ENCODE measurements at places on chromosomes 4 and X.
A peak's percentile ranks its signal among the peaks of the same experiment; 100 is the strongest.

- no peak for DNase-seq
Measured at GRCh38 chrX:133335027-133335426, 80.3 kb downstream of the GPC4 start.

- no peak for DNase-seq
Measured at GRCh38 chrX:56766554-56767347, 37.7 kb downstream of the NBDY start.

DNA sequence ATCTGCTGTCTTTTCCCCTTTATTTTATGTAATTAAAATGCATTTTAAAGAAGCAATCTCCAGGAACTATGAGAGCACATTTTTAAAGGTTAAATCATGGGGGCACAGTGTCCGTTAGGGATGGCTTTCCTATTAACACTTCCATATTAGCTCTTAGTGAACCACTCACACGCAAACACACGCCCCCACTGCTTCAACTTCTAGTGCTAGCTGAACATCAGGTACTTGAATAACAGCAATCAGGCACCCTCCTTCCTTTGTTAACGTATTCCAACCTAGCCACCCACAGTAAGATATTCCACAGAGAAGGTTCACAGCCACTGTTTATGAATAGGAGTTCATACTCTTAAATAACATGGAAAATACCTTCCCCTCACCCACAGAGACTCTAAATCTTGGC lies 9.3 kb downstream of the TMEM255A start:
- DNase-seq = no peak

DNA sequence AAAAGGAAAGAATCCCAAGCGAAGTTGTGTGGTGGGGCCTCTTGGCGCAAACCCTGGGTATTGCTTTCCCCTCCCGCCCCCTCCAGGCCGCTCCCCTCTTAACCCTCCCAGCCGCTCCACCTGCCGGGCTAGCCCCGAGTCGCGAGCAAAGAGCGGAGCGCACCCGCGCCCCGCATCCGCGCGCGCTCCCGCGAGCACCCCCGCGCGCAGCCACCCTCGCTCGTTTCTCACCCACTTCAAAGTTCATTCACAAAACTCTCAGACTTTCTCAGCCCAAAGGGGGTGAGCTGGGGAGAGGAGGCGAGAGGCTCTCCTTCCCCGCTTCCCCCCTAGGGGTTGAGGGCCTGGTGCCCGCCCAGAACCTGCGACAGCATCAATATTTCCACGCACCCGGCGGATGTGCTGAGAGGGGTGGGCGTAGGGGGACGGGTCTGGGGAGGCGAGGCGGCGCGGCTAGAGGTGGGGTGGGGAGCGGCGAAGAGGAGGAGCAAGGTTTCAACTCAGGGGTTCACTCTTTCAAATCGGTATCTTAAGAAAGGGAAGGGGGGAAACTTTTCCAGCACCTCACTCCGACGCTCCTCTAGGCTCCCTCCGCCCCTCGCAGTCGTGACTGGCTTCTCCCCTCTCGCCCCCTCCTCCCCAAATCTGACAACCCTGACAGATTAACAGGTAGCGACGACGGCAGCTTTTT lies 1.8 kb downstream of the MAML3 start:
- peak; percentile 70 for DNase-seq

GRCh38 chr4:156113138-156113765 lies 159.6 kb upstream of the CTSO start:
- DNase-seq = no peak

GRCh38 chrX:46599051-46599560 lies 25.5 kb downstream of the CHST7 start:
- DNase-seq = no peak

DNA sequence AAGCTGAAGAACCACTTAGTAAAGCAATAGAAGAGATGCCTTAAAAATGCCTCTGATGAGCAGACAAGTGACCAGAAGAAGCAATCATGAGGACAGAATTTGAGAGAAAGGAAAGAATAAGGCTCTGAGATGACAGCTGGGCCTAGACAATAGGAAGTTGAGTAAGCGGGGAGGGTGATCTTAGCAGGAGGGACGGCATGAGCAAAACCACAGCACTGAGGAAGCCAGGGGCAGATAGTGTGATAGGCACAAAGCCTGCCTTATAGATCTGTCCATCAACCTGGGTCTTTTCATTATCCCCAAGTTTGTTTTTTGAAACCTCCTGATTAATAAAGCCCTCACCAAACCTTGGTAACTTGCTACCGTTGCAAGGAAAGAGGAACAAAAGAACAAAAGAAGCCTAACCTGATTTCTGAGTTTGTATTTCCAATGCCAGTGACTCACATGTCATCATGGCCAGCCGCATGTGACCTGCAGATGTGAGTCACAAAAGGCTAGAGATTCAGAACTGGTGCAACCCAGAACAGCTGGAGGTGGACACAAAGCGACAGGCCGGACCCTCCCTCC lies 55.7 kb upstream of the PPARGC1A start:
- no peak for DNase-seq

DNA sequence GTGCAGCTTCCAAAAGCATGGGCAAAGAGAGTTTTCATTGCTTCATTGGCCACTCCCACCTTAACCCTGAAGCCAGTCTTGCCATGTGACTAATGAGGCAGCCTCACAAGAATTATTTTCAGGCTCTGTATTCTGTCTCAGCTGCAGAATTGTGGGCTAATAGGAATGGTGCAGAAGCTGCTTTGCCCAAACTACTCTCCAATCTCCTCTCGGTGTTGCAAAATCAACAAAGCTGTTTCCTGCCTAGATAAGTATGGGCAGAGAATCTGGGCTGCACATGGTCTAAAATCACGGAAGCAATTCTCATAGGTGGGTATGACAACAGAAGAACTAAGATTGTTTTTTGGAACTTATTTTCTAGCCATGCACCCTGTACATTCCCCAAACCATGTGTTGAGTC lies 31.4 kb downstream of the PPP1R2C start:
- DNase-seq = no peak

- no peak for DNase-seq
Measured at GRCh38 chr4:147683188-147683591, 773 bp downstream of the PRMT9 start.

DNA sequence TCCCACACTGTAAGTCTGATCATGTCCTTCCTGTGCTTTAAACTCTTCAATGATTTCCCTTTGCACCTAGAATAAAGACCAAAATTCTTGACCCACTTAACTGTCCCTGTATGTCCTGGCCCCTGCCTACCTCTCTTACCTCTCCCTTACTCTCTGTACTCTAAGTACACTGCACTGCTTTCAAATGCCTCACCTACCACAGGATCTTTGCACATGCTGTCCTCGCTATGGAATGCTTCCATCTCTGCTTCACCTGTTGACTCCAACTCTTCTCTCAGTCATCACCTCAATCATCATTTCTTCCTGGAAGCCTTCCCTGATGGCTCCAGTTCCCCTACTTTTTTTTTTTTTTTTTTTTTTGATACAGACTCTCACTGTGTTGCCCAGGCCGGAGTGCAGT lies 29.0 kb upstream of the SEPTIN6 start:
- no peak for DNase-seq

DNA sequence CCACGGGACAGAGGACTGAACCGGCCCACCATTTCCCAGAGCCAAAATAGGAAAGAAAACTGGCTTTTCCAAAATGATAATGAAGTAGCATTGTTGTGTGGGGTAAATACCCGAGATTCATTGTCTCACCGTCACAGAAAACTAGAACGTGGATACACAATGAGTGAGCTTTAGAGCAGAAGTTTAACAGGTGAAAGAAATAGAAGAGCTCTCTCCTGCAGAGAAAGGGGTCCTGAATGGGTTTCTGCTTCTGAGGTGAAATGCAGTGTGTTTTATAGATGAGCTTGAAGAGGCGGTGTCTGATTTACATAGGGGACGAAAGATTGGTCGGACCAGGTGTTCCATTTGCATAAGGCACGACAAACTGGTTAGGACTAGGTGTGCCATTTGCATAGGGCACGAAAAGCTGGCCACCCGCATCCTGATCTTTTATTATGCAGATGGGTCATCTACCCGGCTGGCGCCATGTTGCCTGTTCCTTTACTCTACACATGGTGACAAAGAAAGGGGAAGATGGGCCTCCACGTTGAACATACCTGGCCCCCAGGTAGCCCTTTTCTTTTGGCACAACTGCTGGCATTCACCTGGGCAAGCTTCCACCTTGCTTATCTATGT lies 118.1 kb downstream of the ATXN3L start:
- DNase-seq = no peak

GRCh38 chrX:133980406-133980805 lies 5.0 kb downstream of the GPC3 start:
- DNase-seq = no peak

DNA sequence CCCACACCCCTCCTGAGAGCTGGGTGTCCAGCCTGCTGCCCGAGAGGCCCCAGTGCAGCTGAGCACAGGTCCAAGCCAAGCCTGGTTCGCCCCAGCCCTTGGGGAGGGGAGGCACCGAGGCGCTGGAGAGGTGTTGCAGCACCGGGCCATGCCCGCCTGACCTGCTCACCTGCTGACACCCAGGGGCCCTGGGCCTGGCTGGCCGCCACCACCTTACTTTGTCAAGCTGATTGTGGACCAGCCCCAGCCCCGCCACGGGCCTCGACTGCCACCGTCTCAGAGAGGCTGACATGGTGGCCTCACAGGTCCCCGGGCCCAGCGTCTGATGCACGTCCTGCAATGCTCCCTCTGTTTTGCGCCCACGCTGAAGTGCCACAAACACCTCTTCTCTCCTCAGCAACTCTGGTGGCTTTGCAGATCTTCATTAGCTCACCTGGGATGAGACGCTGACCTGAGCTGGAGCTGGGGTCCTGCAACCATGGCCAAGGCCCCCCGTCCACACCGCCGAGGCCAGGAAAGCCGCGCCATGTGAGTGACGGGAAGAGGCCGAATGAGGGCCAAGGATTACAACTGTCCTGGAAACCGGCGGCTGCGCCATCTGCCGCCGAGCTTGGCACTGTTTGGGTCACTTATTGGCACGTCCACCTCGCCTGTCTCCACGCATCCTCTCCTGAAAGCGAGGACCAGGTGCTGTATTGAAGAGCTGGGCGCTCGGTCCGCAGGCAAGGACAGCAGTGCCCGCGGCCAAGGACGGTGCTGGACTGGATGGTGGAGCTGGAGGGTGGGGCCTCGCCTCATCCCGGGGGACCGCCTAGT lies 7.6 kb downstream of the CPLX1 start:
- DNase-seq = no peak

GRCh38 chrX:134258202-134258601 lies 21.2 kb downstream of the CCDC160 start:
- no peak for DNase-seq

DNA sequence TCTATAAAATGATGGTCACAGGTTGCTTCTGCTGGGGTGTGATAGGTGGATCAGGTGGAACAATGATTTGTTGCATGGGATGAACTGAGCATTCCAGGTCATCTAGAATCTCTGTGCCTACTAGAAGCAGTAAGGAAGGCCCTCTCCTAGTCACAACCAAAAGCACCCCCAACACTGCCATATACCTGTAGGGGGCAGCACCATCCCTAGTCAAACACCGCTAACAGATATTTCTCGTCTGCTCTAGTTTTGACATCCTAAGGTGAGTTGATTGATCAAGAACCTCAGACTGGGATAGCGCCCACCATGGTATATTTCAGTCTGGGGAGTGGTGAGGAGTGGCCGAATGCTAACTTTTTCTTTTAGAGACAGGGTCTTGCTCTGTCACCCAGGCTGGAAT lies 160.2 kb downstream of the NHS start:
- no peak for DNase-seq

DNA sequence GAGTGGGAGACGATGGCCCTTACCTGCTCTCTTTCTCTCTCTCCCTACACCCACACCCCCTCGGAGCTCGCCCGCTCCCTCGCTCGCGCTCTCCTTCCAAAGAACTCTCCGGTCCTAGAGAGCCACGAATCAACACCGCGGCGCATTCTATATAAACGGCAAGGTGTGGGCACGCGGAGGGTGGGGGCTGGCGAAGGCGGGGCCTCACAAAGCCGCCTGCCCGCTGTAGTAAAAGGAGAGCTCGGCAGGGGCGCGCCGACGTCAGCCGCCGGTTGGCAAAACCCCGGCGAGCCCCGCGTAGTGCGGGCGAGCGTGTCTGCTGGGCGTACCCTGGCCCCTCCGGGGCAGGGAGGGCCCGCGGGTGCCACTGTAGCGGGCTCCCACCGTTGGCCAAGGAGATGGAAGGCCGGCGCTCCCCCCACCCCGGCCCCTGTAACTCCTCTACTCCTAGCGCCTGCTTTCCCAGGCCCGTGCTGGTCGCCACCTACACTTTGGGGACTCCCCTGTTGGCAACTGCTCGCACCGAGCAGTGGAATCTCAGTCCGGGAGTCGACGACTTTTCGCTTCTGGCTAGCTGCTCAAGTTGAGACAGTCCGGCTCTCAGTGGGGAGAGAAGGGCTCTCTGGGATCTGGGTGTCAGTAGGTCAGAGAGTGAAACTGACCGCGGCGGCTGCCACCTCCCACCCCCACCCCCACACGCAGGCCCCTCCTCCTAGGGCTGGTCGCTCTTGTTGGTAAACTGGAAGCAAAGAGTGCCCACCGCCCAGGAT lies 325.5 kb upstream of the F9 start:
- DNase-seq = no peak

- no peak for DNase-seq
Measured at GRCh38 chr4:122700178-122700725, 32.3 kb upstream of the BBS12 start.

DNA sequence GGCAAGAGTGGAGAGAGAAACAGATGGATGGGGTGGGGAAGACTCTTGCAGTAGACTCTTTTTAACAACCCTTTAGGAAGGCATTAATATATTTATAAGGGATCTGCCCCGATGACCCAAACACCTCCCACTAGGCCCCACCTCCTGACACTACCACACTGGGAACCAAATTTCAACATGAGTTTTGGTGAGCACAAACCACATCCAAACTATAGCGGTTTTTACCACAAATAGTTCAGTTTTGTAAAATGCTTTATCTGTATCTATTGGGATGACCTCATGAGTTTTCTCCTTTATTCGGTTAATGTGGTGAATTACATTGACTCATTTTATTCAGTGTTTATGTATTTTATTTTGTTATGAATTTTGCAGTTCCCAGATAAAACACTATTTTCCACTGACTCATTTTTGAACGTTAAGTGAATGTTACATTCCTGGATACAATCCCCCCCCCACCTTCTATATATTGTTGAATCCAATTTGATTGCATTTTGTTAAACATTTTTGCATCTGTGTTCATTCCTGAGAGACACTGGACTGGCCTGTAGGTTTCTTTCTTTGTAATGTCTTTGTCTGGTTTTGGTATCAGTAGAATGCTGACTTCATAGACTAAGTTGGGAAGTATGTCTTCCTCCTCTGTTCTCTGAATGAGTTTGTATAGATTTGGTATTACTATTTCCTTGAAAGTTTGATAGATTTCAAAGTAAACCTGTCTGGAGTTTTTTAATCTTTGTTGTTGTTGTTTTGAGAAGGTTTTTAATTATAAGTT lies 13.9 kb upstream of the CPLX1 start:
- no peak for DNase-seq

All from activated T-cell treated with anti-CD3 and anti-CD28 coated beads for 1 hour (primary cell).